ENCODE measurements at places on chromosomes 5 and 9.

DNA sequence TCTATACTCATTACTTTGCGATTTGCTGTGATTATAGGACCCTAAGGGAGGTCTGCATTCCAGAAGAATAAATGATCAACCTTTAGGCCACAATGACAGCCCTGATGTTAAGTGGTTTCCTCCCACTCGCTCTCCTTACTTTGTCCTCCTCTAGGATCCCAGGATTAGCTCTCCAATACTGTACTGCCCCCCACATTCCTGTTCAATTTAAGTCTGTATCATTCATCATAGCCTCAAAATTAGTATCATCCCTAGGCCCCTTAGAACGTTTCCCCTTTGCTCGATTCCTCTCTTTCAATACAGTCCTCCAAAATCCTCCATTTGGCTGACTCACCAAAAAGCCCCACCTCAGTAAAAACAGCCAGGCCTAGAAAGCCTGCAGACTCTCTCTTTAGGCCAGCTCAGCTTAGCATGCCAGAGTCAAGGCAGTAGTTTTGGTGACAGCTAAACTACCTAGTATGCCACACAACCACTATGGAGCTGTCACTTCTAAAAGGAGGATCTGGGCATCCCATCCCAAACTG lies 24.4 kb downstream of the RNF145 start:
- no peak for DNase-seq

DNA sequence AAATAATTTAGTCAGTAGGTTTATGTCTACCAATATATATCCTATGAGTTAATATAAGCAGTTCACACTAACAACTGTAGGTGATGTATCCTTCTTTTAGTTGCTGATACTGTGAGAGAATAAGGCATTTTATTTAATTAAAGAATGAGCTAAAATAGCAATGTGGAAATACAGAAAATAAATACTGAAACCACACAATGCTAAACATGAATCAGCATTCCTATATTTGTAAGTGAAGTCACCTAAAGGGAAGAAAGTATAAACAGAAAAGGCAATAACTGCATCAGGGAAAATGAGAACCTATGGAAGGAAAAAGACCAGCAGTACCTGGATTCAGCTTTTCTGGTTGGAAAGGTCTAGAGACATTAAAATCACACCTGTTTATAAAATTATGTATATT lies 336.0 kb downstream of the PDE4D start:
- no peak for DNase-seq

DNA sequence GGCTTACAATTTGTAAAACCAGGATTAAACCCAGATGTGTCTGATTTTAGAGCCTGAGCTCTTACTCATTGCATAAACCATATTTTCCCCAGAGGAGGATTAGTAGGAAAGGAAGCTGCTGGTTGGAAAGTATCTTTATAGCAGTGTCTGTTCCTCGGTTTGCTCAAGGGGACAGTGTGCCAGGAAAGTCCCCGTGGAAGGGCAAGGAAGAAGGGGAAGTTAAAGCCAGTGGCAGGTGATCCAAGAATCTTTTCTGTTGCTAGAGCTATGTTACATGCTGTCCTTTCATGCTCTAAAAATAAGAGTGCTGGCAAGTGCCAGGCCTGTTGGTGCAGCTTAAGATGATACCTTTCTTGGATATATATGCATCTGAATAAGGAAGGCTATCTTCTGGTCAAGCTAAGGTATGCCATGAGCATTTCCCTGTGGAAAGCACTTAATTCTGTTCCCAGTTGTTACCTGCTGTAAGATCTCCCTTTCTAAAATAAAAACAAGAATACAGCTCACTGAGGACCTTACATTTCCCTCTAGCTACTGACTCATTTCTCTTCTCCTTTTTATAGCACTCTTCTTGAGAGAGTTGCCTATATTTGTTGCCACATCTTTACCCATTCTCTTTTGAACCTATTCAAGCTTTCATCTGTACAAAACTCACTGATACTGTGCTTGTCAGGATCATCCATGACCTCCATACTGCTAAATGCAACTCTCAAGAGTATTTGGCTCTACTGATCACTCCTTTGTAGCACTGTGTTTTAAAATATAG lies 8.0 kb downstream of the PDCD1LG2 start:
- no peak for DNase-seq

DNA sequence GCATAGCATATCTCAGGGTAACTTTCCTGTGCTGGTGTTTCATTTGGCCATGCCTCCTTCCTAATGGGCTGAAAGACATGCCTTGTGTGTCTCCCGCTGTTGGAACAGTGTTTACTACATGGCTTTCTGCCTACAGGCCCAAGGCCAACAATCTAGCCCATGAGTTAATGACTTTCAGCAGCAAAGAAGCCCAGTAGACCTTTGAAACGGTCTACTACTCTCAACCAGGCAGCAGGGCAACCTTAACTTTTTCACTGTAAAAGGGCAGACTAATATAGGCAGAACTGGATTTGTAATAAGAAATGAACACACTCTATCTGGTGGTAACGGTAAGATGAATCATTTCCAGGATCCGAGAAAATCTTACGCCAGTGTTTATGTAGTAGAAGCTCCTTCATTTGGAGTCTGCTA lies 21.0 kb downstream of the C5orf15 start:
- DNase-seq: no peak

DNA sequence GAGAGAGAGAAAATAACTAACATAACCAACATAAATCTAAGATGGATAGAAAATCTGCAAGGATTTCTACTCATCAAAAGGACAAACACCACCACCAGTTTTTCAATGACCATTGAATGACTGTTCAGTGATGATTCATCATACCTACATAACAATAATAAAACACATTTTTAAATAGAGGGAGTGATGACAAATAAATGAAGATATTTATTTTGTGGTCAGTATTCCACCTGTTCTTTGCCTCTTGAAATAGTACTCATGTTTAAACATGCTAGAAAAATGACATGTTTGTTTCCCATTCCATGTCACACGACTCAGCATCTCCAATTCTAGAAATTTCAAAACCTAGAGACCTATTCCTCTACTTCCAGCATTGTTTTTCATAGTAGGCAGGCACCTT lies 34.6 kb upstream of the ADAMTS16 start:
- DNase-seq: no peak

GRCh38 chr9:75378036-75378435 lies 289.7 kb downstream of the OSTF1 start:
- DNase-seq: no peak

GRCh38 chr5:56360816-56361215 lies 127.7 kb upstream of the ANKRD55 start:
- DNase-seq: no peak

- DNase-seq: no peak
These were observed 2.5 kb downstream of the FST start for GRCh38 chr5:53482717-53483638.

DNA sequence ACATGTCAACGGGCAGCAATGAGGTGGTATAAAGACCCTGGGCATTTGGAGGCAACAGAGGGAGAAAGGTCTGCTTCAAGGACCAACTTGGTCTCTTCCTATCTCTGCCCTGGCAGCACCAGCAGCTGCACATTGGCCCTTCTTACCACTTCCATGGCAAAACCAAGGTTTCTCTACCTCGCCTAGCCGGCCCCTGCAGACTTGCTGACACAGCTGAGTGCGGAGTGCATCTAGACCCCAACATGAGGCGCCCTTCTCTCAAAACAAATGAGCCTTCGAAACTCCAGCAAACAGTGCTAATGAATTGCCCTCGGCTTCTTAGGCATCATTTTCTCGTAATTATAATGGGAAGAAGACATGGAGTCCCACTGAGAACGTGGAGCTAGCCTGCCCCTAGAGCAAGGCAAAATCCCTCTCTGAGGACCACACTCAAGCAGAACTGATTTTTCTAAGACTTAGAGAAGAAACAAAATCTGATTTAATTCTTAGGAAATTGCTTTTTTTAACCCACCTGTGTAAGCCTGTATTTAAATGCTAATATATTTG lies 42.1 kb downstream of the KCNMB1 start:
- DNase-seq: no peak

DNA sequence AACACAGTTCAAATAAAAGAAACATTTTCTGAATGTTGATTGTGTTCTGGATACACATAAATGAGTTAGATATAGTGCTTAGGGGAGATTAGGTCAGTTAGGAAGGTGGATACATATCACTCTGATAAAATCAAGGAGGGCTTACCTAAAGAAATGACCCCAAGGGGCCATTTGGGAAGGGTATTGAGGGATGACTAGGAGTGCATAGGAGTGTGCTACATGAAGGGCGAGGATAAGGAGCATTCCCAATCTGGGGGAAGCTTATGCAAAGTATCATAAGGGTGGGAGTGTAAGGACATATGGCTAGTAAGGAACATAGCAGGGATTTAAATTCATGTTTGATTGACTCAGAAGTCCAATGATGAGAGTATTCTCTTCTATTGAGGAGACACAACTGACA lies 183.6 kb downstream of the NSG2 start:
- no peak for DNase-seq

GRCh38 chr9:131708226-131709002 lies 31.5 kb downstream of the RAPGEF1 start:
- no peak for DNase-seq
